NCI-H345 (cell line): ENCODE measurements at places on chromosomes 6 and 20.

GRCh38 chr6:7433121-7433617, 43.6 kb downstream of the RIOK1 start:
- DNase-seq = no peak

GRCh38 chr20:63031251-63032014, 24.7 kb upstream of the BHLHE23 start:
- no peak for DNase-seq

DNA sequence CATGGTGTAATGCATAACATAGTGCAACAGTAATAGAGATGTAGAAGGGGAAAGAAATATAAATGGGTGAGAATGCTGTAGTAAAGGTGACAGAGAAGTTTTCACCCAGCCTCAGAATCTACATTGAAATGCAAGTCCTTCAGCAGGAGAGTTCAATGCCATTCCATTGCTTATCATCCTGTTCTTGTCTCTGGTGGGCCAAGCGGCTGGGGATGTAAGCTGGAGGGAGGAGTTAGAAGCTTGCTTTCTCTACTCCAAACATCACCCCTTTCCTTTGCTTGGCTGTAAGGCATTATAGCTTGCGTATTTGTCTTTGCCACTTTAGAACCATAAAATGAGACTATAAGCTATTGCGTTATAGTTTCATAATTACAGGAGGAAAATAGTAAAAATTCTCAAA, 2.2 kb upstream of the FUT9 start:
- DNase-seq = no peak

DNA sequence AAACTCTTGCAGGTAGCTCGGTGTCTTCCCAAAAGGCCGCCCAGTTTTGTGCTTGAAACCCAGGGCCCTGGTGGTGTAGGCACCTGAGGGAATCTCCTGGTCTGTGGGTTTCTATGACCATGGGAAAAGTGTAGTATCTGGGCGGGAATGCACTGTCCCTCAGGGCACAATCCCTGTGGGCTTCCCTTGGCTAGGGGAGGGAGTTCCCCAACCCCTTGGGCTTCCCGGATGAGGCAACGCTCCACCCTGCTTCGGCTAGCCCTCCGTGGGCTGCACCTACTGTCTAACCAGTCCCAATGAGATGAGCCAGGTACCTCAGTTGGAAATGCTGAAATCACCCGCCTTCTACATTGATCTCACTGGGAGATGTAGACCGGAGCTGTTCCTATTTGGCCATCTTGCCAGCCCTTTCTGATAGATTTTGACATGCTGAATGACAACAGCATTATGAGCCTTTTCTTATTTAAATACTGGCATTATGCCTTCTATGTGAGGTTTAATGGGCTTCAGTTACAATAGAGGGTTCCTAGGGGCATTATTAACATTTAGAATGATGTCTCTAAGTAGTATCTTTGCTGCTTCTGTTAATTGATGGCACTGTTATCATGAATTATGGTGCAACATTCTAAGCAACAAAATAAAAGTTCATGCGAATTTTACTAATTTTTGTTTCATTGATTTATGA, 133.7 kb upstream of the FLRT3 start:
- no peak for DNase-seq

- no peak for DNase-seq
These were observed 146.4 kb downstream of the AKAP7 start for GRCh38 chr6:131281471-131282270.

DNA sequence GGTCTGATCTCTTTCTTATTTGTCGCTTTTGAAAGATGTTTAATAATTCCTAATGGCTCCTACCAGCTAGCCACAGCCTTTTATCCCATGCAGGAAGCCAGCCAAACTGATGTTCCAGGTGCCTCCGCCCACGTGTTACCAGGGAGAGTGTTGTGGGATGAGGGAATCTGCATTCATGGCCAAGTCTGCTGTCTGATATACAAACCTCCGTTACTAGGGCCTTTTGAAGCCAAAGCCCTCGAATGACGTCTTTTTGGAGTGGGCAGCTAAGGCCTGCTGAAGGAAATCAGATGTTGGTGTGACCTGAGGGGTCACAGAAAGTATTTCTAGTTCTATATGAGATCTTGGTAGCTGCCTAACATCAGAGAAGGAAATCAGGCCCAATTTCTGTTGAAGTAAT, 21.3 kb downstream of the STK35 start:
- DNase-seq = no peak

GRCh38 chr6:152669895-152670294, 27.8 kb upstream of the MYCT1 start:
- no peak for DNase-seq

DNA sequence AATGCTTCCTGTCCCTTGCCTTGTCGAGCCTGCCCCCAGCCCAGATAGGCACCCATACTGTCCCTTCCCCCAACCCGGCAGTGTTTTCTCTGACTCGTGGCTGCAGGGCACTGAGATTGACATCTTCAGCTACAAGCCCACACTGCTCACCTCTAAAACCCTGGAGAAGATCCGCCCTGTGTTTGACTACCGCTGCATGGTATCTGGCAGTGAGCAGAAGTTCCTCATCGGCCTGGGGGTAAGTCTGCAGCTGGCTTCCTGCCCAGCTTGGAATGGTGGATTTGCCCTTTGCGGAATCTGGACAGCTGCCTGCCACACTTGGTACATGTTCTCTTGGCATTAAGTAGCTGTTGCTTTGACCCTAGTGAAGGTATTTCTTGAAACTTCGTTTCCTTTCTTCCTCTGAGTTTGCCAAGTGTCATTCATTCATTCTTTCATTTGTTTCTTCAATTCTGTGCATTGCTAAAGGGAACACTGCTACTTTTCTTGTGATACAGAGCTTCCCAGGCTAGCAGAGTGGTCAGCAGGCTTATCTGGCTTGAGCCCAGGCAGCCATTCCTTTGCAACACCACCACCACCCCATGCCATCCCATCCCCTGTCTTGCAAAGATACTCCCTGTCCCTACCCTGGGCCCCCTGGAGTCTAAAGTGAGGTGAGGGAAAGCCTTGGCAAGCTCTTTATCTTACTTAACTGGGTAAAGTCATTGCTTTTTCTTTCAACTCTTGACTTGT, 26.2 kb downstream of the CCDC167 start:
- DNase-seq = no peak

DNA sequence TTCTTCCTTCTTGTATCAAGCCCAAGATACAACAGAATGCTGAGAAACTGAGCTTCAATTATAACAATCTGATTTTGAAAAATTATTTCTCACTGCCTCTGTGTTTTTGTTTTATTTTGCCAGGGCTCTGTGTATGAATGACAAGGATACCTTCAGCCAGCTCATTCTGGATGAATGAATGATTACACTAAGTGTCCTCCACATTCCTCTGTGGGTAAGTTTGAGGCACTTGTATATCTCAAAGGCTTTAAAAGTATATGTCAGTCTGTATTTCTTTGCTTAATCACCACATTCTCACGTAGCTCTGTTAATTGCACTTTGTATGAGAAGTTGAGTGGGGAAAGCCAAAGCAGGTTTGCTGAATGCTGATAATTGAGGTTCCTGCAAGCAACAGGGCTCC, 95.1 kb downstream of the TIAM2 start:
- DNase-seq = no peak

GRCh38 chr6:15439410-15440025, 193.6 kb downstream of the JARID2 start:
- DNase-seq = no peak

DNA sequence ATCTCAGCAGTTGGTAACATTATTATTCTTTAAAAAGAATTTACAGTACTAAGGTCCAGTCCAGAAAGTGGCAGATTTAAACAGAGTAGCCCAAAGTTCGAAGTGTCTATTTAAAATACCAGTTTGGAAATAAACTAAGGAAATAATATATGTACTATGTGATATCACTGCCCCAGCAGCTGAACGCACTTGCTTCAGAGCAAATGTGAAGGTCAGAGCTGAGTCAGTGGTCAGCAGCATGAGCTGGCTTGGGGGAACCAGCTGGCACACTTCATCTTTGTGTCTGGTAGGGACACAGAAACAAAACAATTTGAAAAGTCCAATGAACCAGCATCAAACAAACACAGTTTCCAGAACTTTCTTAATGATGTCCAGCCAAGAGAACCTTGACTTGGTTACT, 15.4 kb downstream of the TMEM14B start:
- no peak for DNase-seq

GRCh38 chr20:12883507-12883885, 125.3 kb upstream of the SPTLC3 start:
- DNase-seq = no peak

GRCh38 chr20:31590717-31591225, 14.3 kb upstream of the ID1 start:
- DNase-seq = no peak

- no peak for DNase-seq
These were observed 8.9 kb downstream of the EHMT2 start for GRCh38 chr6:31888276-31889258.

- DNase-seq = no peak
These were observed 182.3 kb downstream of the KIF16B start for GRCh38 chr20:16390991-16391390.

DNA sequence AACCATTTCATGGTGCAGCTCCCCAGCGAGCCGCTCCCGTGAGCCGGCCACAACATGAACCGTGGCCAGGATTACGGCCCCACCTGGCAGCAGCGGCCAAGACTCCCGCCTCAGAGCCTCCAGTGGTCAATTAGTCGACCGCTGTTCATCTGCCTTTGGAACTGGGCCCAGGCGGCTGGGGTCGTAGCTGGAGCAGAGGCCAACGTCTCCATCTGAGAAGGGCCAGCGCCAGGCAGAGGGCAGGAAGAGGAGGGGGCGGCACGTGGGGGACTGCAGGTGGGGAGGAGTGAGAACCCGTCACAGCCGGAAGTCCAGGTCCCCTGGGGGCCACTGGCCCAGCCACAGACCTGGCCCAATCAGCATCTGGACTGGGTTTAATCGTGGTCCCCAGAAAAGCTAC, 184.3 kb downstream of the TAF4 start:
- DNase-seq = no peak

DNA sequence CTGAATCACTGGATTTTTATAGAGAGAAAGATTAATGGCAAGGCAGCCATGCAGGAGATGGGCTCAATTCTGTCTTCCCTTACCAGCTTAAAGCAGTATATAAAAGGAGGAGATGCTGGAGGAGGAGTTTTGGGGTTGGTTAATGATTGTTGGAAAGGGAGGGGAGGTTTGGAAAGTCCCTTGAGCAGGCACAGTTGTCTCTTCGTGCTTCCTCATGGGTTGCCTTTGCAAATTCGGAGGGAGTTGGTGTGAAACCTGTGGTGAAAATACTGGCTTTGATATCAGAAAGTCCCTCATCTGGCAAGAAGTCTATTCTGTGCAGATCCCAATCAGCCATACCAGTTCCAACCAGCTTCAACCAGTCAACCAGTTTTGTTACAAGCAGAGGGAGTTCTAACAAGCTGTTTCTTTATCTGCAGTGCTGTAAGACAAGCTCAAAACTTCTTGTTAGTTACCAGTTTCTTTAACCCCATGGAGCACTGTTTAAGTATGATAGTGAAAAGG, 107.0 kb downstream of the HIVEP1 start:
- DNase-seq = no peak

- DNase-seq = no peak
These were observed 227.0 kb upstream of the PMEPA1 start for GRCh38 chr20:57936636-57937385.
